Brain microvascular endothelial cell (primary cell): ENCODE measurements at places on chromosomes 2 and 18.

DNA sequence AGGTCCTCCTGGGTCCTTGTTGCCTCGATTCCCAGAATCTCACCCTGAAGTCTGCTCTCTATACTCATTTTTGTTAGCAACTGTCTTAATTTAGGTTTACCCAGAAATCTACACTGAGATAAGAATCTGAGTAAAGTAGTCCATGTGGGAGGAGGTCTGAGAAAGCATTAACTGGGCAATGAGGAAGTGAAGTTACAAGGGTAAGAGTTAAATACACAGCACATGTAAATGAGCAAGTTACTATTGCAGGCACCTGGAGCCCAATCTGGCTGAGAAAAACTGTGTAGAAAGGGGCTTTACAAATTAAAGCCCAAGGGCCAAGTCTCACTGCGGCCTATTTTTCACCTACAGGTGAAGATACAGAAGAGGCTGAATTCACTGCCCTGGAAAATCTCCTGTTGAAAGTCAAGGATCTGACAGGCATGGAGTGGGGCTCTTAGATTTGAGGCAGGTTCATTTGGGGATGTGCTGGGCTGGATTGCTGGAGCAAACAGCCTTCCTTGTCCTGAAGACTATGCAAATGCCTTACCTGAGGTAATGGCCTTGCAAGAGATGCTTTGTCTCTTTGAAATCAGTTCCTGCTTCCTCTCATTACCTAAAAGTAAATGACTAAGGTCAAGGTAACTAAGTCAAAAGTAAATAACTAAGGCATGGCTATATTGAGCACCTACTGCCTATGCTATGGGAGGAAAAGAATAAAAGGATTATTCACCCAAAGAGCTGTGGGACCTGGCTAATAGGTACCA is 84.4 kb upstream of the DYNAP start:
- DNase-seq: no peak

GRCh38 chr2:55137024-55137958 is 87.0 kb upstream of the RTN4 start:
- no peak for DNase-seq

GRCh38 chr2:9797681-9798556 is 45.4 kb upstream of the TAF1B start:
- DNase-seq: no peak

DNA sequence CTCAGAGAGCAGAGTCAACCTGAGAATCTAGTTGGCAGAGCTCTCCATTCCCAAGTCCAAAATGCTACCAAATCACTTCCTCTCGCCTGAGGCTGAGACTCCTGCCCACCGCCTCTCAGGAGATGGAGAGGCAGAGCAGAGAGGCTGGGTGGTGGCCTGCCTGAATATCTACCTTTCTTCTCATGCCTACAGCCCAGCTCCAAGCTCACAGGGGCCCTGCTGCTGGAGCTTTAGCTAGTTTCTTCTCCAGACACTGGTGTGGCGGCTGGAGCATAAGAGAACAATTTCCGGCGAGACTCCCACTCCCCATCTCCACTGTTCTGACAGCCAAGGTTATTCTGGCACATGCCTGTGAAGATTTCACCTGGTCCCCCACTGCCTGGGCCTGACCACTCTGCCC is 8.1 kb upstream of the CYP26B1 start:
- no peak for DNase-seq

DNA sequence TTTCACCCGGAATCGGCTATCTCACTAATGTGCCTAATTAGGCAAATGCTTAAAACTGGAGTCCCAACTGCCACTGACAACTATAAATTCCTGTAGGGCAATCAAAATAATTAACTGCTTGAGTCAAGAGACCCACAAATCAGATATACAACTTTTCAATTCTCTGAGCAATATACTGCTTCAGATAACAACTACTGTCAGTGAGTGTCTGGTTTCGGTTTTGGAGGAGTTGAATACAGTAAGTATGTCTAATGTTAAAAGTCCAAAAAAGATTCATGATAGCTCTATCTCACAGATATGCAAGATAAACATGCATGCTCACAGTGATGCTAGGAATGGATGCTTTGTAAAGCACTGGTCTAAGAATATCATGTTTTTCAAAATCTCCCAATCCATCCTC is 283.3 kb downstream of the NRXN1 start:
- DNase-seq: peak; percentile 2
